ENCODE measurements at places on chromosomes 3 and 15.

- no peak for DNase-seq
Measured at GRCh38 chr3:155944081-155944480, 73.6 kb downstream of the GMPS start.

DNA sequence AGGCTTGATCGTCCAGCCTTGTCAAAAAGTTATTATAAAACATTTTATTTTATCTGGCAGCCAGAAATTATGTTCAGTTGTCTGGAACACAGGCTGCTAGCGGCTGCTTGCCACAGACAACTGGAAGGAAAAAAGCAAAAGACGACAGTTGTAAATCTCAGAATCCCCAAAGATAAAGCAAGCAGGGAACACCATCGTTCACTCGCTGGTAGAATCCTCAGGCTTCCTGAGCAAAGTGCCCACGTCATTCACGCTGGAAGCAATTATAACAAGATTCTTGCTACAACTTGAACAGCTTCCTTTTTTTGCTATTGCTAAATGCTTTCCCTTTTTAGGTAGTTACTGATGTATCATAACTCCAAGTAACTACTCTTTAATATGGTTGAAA lies 33.6 kb downstream of the ADAMTS17 start:
- DNase-seq = no peak

GRCh38 chr15:25230442-25230841 lies 208.4 kb downstream of the UBE3A start:
- DNase-seq = no peak

DNA sequence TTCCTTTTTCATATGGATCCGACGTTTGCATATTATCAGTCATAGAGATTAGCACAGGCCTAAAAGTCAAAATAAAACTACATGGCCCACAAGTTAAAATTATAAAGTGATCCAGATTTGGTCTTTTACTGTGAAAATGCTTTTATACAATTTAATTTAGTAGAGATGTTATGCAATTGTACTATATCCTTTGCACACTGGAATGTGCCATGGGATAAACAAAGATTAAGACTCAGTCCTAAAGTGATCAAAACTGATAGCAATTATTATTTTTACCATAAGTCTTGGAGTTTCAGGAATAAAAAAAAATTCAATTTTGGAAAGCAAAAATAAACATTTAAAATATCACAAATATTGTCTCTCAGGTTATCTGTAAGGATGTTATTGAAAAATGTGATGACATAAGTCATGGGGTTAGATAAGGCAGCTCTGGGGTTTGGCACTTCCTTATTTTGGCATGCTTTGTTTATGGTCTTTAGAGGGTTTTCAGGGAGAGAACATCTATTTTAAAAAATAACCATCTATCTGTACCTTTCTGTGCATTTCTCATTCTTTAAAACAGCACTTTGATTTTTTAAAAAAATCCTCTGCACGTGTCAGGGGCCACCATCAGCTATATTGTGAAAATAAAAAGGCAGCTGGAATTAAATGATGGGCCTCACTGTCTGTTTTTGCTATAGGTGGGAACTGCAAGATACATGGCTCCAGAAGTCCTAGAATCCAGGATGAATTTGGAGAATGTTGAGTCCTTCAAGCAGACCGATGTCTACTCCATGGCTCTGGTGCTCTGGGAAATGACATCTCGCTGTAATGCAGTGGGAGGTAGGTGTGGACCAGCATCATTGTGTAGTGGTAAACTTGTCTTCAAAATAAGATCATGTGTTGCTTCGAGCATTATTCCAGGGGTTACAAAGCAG lies 67.3 kb downstream of the TGFBR2 start:
- no peak for DNase-seq

GRCh38 chr3:39294446-39295183 lies 14.8 kb upstream of the CX3CR1 start:
- peak; percentile 3 for DNase-seq

- DNase-seq = no peak
Measured at GRCh38 chr3:88595026-88595425, 445.3 kb downstream of the C3orf38 start.

DNA sequence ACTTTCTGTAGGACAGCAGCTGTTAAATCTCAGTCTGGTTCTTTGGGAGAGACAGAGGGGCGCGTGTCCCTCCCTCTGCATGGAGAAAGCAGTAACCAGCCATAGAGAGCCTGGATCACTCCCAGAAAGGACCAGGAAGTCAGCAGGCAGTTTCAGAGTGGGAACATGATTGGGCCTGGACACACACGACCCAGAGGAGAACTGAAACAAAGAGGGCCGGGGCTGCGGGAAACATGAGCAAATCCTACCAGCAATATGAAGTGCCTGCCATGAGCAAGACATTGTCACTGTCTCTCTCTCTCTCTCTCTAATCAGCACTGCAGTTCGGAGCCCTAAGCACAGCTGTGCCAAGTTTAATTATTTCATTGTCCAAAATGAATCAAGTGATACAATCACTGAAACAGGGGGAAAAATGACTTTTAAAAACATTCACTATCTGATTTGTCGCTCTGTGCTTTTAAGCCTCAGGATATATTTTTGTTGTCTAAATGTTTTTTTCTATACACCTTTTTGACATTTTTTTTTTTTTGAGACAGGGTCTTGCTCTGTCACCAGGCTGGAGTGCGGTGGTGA lies 17.6 kb downstream of the MUC13 start:
- DNase-seq = no peak

GRCh38 chr3:52327486-52328290 lies 11.6 kb downstream of the DNAH1 start:
- DNase-seq = no peak

GRCh38 chr3:23405081-23405480 lies 202.0 kb downstream of the UBE2E2 start:
- no peak for DNase-seq

- DNase-seq = no peak
Measured at GRCh38 chr3:194910414-194910984, 224.8 kb downstream of the FAM43A start.

DNA sequence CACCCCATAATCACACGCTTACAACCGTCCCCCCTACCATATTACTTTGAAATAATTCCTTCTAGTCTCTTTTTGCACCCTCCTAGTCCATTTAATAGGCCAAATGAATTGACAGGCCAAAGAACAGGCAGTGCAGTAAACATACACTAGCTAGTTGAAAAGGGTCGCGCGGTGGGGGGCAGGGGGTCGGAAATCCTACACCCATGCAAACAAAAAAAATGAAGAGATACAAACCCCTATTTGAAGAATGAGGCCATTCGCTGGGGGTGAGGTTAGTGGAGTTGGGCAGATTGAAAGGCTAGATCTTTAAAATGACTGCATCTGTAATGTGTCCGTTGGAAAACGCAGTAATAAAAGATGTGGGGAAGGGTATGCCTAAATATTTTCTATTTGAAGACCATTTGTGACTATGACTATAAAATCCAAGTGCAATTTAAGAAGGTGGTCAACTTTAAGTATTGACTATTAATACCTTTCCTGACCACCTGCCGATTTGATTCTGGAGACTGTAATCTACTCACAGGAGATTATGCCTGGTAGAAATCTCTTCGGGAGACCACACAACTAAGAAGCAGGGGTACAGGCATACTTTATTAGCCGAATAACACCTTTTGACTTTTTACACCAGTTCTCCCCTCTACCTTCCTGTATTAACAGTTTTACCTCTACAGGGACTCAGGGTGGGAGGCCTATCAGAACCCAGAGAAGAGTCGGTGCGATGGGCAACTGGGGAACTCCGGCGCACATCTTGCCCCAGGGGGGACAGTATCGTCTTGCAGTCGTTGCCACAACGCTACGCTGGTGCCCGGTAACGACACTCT lies 762 bp upstream of the ARL6 start:
- no peak for DNase-seq

DNA sequence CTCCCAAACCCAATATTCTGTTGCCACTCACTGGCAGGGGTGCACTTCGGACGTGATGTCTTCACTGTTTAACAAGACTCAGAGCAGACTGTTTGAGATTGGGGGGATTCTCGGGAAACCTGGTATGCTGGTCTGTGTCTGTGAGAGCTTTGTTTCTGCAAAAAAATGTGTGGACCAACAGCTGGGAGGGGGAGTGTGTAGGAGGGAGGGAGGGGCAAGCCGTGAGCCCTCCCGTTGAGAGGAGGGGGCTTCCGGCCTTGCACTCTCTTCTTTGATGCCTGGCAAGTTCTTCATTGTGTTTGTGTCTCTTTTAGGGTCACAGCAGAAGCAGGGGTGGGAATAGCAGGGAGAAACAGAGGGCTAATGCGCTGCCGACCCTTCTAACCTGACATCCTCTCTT lies 74.9 kb upstream of the NDN start:
- DNase-seq = no peak

- no peak for DNase-seq
Measured at GRCh38 chr3:125322166-125322565, 53.0 kb downstream of the ZNF148 start.

GRCh38 chr3:110106805-110107204 lies 769.5 kb upstream of the DPPA4 start:
- no peak for DNase-seq

DNA sequence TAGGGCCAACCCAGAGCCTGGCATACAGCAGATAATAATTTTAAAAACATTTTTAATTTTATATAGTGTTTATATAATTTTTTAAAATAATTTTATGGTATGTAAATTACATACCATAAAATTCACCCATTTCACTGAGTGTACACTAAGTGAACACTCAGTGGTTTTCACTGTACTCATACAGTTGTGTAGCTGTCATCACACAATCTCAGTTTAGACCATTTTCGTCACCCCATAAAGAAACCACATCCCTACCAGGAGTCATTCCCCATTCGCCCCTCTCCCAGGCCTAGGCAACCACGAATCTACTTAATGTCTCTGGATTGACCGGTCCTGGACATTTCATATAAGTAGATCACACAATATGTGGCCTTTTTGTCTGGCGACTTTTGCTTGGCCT lies 10.2 kb downstream of the EEFSEC start:
- no peak for DNase-seq

DNA sequence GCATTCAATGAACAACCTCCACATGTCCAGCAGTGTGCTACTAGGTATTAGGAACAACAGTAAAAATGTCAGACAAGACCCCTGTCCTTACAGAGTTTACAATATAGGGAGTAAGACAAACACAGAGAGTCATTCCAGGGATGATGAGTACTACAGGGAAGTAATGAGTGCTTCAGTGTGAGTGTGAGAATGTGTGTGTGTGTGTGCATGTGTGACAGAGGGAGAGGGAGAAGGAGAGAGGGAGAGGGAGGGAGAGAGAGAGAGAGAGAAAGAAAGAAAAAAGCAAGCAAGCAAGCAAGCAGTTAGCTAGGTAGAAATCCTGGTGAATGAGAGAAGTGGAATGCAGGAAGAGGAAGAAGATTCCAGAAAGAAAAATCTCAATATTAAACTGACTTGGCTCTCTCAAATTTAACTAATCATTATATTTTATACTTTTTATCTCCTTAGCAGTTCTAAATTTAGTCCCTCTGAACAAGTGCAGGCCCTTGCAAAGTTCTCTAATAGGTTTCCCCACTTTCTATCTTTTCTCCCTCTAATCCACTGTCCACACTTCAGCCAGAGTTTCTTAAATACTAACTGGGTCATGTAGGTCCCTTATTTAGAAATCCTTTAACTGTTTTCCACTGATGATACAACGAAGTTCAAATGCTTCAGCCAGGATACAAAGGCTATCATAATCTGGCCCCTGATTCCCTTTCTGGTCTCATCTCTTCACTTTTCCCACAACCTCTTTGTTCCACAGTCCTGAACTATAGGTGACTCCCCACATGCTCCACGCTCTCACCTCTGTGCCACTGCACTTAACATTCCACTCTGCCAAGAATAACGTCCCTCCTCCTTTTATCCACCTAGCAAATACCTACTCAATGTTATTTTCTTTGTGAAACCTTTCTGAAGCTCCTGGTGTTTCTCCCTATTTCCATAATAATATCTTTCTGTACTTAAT lies 10.3 kb downstream of the DCBLD2 start:
- DNase-seq = no peak

GRCh38 chr15:95440712-95441111 lies 889.8 kb upstream of the NR2F2 start:
- DNase-seq = no peak

GRCh38 chr3:115623044-115623868 lies at the start of gene GAP43:
Gene GAP43 (plus strand): TSS chr3:115623510. CDS start chr3:115623690, 180 bp downstream.
- DNase-seq = no peak

DNA sequence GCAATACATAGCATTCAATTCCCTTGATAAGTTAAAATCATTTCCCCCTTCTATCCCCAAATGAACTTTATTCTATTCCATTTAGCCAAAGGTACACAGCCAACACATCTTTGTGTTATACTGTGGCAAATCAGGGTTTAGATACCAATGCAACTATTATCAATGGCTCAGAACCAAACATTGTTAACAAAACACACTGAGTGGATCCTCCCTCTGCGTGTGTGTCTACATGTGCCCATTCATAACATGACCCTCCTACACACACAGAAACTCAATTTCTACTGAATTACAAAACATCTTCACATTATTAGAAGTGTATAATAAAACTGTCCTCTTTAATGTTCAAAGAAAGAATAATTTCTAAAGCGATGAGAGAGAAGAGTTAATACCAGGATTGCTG lies 1.3 kb downstream of the TTBK2 start:
- DNase-seq = no peak

DNA sequence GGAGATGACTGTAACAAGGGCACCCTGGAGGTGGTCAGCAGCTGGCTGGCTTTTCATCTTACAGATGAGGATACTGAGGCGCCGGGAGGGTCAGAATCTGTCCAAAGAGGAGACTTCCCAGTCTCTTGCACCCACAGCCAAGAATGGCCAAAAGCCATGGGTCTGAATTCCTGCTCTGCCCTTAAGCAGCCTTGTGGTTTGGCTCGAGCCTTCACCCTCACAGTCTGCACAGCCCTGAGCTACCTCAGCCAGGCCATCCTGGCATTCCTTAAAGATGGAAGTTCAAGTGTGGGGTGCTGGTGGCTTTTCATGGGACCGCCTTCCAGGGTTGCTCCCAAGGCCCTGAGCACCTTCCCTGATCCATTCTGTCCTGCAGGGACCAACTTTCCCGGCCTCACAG lies 59.2 kb downstream of the CACNA2D2 start:
- DNase-seq = no peak

GRCh38 chr3:114649331-114649730 lies 355.5 kb downstream of the TIGIT start:
- DNase-seq = no peak

GRCh38 chr3:124791639-124792151 lies 61.4 kb downstream of the UMPS start:
- no peak for DNase-seq

- DNase-seq = no peak
Measured at GRCh38 chr3:184186902-184187207, 856 bp downstream of the ABCF3 start.

- no peak for DNase-seq
Measured at GRCh38 chr15:27527490-27528067, 556.6 kb downstream of the GABRG3 start.

Measured in K562 (cell line).